ENCODE measurements at places on chromosomes 6 and 20. TPM values are rescaled to one million over a fixed set of nuclear protein-coding genes. Genes with fewer than 3 reads are reported as not detected.

The LY6G6C gene
- total RNA-seq = not detected

- no peak for DNase-seq
Observed at GRCh38 chr6:71171497-71172070, 117.0 kb upstream of the OGFRL1 start.

The SLC52A3 gene
- not detected for total RNA-seq

The TPMT gene
- 4.4 TPM for total RNA-seq

The CRISP3 gene
- total RNA-seq = not detected

- DNase-seq = no peak
Observed at GRCh38 chr6:35037664-35038038, 103.5 kb downstream of the TCP11 start.

The TSBP1 gene
- not detected for total RNA-seq

DNA sequence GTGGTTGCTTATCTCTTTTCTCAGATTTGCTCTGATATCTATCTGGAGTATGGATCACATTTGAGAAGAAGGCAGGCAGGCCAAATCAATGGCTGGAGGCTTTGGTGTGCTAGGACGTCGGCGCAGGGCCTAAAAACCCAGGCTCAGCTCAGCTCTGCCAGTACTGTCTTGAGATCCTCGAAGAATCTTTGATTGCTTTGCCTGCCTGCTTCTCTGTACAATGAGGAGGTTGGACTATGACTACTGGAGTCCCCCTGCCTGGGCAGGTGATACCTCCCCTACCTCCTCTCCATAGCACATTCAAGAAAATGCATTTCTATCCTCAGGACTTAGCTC is 25.1 kb downstream of the KCNK5 start:
- no peak for DNase-seq

- no peak for DNase-seq
Observed at GRCh38 chr20:23007886-23008655, 27.0 kb upstream of the SSTR4 start.

GRCh38 chr20:57679113-57679512 is 30.7 kb downstream of the PMEPA1 start:
- no peak for DNase-seq

The HRH3 gene
- total RNA-seq = not detected

DNA sequence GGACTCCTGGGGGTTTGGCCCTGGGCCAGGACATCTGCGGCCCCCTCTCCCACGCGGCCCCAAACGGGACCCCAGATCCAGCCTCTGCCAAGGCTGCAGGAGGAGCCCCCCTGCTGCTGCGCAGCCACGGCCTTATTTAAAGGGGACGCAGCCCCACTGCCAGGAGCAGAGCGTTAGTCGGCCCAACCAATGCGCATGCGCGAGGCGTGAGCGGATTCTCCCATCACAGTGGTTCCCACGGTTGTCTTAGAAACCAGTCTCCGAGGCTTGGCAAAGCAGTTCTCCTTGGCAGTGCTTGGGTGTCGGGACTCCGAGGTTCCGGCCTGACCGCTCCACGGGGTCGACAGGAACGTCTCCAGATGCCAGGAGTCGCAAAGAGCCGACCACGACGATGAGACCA is 288.3 kb upstream of the ZNF337 start:
- no peak for DNase-seq

DNA sequence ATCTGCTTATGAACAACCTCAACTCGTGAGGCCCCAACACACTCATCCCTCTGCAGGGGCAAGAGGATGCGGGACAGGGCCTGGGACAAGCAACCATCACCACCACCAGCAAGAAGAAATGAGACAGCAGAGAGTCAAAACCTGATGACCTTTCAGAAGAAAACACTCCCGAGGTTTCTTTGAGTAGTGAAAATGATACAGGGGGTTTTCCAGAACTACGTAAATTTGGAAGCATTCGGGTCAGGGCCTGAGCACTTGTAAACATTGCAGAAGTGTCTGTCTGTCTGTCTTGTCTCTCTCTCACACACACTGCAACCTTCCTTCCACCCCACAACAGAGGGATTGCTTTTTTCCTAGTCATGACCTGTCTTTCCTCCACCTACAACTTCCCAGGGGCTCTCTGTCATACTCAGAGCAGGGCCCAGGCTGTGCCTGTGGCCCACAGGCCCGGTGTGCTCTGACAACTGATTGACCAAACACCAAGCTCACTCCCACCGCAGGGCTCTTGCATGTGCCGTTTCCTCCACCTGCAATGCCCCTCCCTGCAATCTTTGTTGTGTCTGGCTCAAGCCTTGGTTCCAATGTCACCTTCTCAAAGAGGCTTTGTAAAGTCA is 90.9 kb downstream of the BMP7 start:
- no peak for DNase-seq

The RBM24 gene
- 0.15 TPM for total RNA-seq

- no peak for DNase-seq
Observed at GRCh38 chr20:2528671-2529271, 7.6 kb upstream of the TMC2 start.

- no peak for DNase-seq
Observed at GRCh38 chr6:46565531-46565930, 74.3 kb upstream of the RCAN2 start.

DNA sequence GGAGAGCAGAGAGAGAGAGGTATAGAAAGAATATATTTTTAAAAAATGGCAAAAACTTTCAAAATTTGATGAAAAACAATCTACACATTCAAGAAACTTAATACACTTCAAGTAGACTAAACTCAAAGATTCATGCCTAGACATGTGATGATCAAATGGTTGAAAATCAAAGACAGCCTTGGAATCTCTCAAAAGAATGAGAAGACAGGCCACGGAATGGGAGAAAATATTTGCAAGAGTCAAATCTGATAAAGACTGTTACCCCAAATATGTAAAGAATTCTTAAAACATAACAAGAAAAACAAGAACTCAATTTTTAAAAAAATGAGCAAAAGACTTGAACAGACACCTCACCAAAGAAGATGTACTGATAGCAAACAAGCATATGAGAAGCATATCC is 49.7 kb downstream of the THEMIS start:
- no peak for DNase-seq

GRCh38 chr6:14129575-14129974 is 12.0 kb downstream of the CD83 start:
- DNase-seq = no peak

DNA sequence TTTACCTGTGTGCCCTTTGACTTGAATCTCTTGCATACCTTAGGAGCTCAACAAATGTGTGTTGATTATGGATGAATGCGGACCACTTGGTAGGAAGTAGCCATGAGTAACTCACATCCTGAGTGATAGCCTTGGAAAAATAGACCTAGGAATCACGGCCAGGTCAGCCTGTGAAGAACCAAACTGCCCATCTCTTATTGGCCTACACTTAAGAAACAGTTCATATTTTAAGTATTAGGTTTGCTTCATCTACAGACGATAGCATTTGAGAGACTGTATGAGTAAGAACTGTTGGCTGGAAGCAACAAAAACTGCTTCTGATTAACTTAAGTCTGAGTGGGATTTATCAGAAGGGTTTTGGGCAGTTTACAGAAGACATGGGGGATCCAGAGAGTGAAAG is 320.1 kb upstream of the PRND start:
- DNase-seq = no peak

The SMOC2 gene
- total RNA-seq = not detected

DNA sequence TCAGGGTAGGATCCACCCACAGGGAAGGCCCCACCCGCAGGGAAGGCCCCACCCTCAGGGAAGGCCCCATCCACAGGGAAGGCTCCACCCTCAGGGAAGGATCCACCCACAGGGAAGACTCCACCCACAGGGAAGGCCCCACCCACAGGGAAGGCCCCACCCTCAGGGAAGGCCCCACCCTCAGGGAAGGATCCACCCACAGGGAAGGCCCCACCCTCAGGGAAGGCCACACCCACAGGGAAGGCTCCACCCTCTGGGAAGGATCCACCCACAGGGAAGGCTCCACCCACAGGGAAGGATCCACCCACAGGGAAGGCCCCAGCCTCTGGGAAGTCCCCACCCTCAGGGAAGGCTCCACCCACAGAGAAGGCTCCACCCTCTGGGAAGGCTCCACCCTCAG is 40.5 kb downstream of the KCNQ2 start:
- DNase-seq = no peak

DNA sequence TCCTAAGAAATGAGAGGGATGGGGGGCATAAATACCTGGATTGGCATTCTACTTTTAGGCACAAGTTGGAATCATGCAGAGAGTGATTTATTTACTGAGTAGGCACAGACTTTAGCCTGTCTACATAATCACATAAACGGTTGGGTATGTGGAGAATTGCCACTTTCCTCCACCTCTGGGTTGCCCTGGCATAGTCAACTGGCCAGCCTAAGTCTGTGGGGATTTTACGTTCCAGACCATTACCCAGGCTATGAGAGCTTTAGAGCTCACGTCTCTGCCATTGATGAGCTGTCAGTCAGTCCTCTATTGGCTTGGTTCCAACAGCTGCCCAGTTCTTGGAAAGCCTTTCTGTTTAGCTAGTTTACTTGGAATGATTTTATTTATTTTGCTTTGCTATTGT is 5.0 kb upstream of the BHLHE23 start:
- DNase-seq = no peak

The BPIFA1 gene
- not detected for total RNA-seq

DNA sequence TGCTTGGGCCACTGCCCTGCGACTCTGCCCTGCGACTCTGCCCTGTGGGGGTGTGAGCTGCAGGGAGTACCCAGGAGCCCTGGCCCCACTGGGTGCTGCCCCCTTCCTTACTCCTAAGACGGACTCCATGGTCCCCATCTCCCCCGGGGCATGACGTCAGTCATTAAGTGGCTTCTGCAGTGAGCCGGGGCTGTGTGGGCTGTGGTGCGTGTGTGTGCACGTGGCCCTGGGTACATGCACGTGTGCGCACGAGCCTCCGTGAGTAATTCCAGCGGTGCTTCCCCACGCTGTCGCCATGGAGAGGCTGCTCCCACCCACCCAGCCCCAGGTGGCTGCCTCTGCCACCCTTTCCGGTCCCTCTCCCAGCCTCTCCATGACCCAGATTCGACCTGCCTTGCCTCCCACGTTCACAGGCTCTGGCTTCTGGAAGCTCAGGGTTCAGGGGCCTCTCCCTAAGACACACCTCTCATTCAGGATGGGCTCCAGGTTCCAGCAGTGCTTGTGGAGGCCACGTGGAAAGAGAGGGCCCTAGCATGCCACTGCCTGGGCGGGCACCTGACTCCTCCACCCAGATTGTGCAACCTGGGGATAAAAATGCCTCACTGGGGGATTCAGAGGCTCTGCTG is 88.3 kb downstream of the DLGAP4 start:
- no peak for DNase-seq

The TM9SF4 gene
- 42.4 TPM for total RNA-seq

The LAMA5 gene
- 0.72 TPM for total RNA-seq

DNA sequence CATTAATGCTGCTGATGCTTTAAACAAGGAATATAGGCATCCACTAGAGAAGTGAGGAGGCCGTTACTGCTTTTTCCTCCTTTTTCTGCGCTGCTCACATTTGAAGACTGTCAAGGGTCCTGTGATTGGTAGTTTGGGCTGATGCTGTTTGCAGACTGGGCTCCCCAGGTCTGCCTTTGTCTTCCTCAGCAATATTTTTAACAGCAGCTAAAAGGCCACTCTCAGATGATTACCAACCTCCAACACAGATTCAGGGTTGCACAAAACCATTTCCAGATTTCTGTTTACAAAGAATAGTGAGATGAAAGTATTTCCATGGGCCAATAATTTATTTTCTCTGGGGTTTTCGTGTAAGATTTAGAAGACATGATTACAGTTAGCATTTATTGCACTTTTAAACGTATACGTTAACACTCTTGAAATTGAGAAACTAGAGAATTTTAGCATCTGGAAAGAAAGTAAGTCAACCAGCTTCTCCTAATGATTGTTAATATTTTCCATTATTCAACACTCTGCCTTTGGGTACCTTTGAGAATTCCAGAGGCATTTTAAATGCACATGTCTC is 475.3 kb upstream of the SOX4 start:
- DNase-seq = no peak

The RAB23 gene
- total RNA-seq = 0.29 TPM

The ENPP3 gene
- total RNA-seq = 0.16 TPM

DNA sequence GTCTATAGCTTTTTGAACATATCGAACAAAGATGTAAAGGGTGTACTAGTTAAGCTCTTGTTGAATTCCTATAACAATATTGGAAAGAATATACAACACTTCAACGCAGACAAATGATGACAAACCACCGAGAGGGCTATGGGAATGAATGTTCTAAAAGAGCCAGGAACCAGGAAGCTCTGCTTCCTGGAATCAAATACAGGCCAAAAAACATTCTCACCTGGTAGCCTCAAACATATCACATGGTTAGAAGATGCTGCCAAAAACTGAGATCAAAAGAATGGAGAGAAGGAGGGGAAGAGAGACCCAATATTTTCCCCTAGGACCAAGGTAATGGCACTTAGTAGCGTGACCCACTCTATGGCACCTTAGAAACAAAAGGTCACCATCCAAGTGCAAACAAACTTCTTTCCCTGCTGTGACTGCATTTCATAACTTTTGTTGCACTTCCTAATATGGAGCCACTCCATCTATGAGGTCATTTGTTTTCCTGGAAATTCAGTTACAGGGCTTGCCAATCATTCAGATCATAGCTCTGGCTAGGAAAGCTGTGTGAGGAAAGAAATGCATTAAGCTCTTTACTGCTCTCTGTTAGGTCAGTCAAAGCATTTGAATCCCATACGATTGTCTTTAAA is 199.2 kb upstream of the NT5E start:
- DNase-seq = no peak

DNA sequence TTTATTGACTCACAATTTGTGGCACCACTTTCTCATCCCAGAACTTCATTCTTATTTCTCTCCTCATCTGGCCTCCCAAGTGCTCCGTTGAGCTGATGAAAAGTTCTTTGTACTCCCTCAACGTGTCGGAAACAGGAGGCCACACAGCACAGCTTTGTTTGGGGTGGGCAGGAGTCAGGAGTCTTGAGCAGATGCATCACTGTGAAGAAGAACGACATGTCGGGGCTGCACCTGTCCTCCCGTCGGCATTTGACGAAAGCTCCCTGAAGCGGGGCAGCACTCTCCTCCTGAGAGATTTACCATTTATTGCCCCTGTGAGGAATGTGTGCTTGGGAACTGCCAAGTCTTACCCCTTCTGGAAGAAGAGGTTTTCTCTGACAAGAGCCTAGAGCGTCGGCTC is 28.1 kb downstream of the TAF8 start:
- no peak for DNase-seq

The GPR63 gene
- 0.80 TPM for total RNA-seq

DNA sequence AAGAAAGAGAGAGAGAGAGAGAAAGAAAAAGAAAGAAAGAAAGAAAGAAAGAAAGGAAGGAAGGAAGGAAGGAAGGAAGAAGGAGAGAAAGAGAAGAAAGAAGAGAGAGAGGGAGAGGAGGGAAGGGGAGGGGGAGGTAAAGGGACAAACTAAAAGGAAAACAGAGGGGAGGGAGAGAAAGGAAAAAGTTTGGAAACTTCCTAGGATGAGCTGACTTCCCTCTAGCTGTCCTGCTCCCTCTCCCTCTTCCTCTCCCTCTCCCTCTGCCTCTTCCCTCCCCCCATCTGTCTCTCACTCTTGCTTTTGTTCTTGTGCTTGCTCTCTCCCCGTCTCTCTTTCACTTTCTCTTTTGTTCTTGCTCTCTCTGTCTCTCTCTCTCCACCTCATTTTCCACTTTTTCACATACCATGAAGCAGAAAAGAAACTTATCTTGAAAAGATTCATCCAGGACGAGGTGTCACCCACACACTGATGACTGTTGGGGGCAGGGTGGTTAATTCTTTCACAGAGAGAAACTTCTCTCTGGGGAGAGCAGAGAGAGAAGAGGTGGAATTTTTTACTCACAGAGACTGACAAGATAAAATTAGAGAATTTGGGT is 56.4 kb upstream of the DUSP22 start:
- no peak for DNase-seq
